ACHN (cell line): ENCODE measurements at places on chromosomes 5 and 9.

DNA sequence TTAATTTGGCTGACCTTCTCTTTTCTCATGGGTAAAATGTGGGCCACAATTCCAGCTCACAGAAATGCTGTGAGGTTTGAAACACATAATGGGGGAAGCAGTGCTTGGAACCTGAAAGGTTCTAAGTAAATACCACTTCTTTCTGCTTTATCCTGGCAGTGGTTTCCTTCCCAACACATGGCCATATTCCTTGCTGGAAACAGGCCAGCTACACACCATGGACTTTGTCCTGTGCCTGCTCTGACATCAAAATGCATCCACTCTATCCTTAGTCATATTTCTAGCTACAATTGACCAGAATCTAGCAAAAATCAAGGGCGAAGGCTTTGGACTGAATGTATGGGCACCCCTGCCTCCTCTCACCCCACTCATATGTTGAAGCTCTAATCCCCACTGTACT lies 93.1 kb upstream of the TRPC7 start:
- no peak for DNase-seq

DNA sequence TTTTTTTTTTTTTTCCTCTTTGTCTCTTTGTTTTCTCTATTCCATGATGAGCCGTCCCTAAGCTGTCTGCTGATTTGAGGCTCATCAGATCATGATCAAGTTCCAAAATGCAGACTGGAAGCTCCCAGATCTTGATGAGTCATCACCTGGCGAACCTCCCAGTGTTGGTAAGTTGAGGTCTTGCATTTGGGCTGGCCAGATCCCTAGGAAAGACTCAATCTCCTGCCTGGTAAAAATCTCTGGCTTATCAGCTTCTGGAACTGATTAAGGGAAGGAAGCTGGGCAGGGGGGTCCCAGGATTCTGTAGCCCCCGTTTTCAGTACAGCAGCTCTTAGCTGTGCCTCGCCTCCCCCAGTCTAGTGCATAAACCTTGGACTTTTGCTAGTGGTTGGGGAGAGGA lies 69.0 kb downstream of the TSPAN17 start:
- DNase-seq, result peak; percentile 22

DNA sequence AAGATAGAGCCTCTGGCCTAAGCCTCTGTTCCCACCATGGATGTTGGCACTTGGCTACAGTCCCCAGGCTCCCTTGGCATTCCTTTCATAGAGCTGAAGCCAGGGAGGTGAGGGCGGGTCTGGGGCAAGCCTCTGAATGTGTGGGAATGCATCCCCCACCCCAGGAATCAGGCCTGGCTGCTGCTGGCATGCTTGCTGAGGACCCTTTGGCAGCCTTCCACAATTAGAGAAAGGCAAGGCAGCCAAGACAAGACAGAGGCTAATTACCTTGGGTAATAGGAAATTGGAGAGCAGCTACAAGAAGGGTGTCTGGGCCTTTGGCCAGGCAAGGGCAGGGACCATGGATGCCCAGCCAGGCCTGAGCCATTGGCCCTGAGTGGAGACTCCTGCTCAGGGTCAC lies 204.4 kb upstream of the TRIM32 start:
- DNase-seq, result no peak

- DNase-seq, result no peak
Measured at GRCh38 chr9:16331031-16331430, 539.4 kb downstream of the BNC2 start.

GRCh38 chr9:93456504-93456903 lies 3.1 kb upstream of the FAM120AOS start:
- no peak for DNase-seq
